CD4-positive, CD25-positive, alpha-beta regulatory T cell (primary cell): ENCODE measurements at places on chromosomes 1 and 21. TPM values are rescaled to one million over a fixed set of nuclear protein-coding genes. Genes with fewer than 3 reads are reported as not detected.

DNA sequence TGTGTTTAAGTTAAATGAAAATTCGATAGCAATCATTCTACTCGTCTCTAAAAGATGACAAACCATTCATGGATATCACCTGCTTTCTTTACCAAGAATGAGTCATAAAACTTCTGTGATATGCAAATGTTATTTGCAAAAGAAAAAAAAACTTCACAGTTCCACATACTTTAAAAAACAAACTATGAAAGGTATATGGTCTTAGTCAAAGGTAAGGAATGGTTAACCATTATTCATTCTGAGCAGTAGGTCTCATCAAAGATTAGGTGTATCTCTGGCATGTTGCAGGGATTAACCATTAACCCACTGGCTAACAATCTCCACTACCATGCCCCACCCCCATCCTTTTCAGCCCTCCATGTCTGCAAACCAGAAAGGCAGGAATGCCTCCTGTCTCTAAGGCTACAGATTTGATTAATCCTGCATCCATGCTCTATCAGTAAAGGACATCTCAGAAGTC, 44.4 kb downstream of the PTPN14 start:
- DNase-seq = no peak

SLC16A4 gene
- 0.57 TPM for polyA plus RNA-seq

- DNase-seq = no peak
Observed at GRCh38 chr1:229507502-229507901, 639 bp downstream of the NUP133 start.

DNA sequence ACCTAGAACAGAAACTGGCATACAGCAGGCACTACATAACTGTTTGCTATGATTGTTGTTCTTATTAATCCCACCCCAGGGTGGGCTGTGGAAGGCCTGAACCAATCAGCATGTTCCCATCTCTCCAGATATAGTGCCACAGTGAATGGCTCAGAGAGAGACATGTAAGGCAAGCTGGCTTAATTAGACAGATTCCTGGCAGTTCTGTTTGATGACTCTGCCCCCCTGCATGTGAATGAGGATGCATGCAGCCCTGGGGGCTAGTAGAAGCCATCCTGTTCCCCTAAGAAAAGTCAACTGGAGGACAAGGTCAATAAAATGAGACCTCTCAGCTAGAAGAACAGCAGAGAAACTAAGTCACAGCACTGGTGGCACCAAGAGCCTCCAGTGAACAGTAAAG, 130.3 kb downstream of the GLIS1 start:
- no peak for DNase-seq

- DNase-seq = no peak
Observed at GRCh38 chr1:25473653-25474225, 43.0 kb downstream of the MACO1 start.
